ENCODE measurements at places on chromosomes 12 and 14.

DNA sequence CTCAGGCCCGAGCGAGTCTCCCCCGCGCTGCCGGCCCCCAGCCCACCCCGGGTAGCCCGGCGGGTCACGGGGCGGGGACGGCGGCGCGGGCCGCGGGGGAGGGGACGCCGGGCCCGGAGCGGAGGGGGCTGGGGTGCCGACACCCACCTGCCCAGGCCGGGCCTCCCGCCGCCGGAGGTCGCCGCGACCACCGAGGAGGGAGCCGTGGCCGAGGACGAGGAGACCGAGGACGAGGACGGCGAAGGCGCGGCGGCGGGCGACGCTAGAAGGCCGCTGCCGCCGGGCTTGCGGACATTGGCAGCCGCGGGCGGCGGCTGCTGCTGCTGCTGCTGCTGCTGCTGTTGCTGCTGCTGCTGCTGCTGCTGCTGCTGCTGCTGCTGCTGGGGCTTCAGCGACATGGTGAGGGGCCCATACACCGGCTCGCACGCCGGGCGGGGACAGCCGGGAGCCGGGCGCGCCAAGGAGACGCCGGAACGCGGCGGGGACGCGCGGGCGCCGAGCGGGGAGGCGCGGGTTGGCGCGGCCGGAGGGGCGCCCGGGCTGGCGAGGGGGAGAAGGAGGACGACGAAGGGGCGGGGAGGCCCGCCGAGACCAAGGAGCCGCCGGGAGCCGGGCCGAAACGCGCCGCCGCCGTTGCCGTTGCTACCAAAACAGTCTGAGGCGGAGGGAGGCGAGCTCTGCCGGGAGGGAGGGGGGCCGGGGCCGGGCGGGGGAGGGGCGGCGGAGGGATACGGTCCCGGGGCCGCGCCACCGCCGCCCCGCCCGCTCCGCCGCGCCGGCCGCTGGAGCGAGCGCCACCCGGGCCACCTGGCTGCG lies at the start of gene ATXN2:
Gene ATXN2 (minus strand): TSS at position 679 of the 816 bp plus-strand sequence. CDS start 281 bp downstream, at position 398.
- peak; percentile 63 for DNase-seq

- DNase-seq: no peak
Observed at GRCh38 chr12:6390084-6390799, 6.3 kb downstream of the LTBR start.

GRCh38 chr14:105148604-105149145 lies 19.9 kb downstream of the JAG2 start:
- DNase-seq: no peak

DNA sequence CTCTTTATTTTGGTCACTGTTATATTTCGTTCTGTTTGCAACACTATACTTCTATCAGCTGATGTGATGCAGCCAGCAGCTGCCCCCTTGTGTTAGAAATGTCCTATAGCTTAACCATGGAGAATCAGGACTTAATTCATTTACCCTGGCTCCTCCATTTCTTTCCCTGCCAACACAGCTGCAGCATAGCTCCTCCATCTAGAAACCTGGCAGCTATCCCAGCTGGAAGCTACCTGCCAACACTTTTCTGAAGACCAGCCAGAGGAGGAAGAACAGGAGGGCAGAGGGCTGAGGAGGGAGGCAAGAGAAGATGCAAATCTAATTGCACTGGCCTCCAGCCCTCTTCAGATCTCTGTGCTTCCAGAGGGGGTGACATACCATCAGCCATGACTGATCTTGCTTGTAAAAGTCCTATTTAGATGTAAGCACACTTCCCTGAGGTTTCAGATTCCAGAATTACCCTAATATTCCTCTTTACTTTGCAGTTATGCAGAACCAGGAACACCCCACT lies 156.8 kb upstream of the TMEM260 start:
- no peak for DNase-seq

DNA sequence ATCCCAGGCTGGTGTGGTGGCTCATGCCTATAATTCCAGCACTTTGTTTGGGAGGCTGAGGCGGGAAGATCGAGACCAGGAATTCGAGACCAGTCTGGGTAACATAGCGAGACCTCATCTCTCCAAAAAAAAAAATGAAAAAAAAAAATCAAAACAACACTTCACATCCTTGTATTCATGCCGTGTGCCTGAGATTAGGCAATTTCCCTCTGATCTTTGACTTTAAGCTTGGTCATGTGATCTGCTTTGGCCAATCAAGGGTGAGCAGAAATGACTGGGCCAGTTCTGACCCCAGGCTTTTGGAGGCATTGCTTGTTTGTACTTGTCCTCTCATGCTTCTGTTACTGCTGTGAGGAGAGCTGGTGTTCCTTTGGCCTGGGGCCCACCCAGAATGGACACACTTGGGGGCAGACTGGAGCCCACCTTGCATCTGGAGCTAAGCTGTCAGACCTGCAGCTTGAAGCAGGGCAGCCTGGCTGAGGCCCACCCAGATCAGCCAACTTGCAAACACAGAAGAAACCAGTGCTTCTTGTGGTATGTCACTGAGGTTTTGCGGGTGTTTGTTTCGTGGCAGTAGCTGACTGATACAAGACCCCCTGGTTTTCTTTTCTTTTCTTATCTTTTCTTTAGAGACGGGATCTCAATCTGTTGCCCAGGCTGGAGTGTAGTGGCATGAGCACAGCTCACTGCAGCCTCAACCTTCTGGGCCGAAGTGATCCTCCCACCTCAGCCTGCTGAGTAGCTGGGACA lies 29.7 kb upstream of the TBX3 start:
- DNase-seq: no peak

DNA sequence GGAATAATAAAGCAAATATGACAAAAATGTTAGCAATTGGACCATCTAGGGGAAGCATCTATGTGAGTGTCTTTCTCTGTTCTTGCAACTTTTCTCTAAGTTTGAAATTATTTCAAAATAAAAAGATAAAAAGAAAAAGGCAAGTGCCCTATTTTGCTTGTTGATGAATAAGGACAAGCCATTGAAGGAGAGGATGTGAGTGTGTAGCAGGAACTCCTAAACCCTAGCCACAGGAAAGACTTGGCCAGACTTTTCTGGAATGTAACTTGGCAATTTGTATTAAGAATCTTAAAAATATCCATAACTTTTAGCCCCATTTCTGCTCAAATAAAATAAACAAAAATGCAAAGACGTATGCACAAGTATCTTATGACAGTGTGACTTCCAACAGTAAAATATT lies 279.4 kb downstream of the CACNA1C start:
- no peak for DNase-seq

DNA sequence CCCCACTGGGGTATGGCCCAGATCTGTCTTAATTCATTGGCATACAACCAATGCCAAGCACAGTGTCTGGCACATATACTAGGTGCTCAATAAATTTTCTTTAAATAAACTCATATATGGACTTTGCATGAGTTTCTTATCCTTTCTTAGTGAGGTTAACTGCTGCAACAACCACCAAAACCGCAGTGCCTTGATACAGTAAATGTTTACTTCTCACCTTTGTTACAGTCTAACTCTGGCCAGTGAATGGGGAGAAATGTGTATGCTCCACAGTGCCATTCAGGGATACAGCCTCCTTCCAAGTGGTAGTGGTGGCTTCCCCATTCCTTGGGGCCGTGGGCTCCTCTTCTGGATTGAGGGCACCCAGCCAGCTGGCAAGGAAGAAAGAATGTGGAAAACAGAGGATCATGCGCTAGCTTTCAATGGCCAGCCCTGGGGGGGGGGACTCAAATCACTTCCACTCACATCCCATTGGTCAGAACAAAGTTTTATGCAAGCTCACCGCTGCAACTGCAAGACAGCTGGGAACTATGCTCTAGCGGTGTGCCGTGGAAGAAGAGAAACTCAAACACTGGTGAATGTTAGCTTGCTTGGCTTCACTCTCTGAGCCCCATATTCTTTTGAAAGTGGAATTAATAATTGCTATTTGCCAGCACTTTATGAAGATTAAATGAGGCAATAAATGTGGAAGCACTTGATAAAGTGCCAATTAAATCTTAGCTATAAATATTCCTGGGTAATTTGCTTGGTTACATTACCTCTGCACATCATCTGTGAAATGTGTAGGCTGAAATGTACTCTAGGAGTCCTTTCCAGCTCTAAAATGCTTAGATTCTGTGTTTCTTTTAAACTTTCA lies 51.0 kb upstream of the SOCS2 start:
- DNase-seq: no peak

DNA sequence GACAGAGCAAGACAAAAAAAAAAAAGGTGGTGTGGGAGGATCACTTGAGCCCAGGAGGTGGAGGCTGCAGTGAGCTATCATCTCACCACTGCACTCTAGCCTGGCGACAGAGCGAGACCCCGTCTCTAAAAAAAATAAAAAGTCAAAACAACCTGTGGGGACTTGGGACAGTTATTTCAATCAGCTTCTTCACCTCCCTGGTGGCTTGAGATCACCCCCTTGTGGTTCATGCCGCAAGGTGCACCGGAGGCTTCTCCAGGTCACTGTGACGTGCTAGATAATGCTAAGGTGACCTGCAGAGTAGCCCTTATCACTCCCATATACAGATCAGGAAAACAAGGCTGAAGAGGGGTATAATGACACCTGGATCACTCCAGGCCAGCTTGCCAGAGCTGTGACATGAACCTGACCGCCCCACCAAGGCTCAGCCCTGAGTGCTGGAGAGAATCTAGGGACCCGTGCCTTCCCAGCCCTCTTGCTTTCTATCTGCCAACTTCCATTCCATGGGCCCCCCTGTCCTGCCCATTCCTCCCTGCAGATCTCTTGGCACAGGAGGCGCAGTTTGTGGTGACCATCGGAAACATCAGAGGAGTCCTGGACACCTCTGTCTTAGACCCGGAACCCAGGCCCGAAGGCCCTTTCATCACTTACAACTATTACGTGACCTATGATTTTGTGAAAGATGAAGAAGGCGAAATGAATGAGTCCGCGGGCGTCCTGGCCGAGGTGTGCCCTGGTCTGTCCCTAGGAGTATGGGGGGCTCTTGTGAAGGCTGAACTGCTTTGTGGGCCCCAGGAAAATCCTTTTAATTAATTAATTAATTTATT lies 8.1 kb downstream of the LRRC43 start:
- peak; percentile 63 for DNase-seq

DNA sequence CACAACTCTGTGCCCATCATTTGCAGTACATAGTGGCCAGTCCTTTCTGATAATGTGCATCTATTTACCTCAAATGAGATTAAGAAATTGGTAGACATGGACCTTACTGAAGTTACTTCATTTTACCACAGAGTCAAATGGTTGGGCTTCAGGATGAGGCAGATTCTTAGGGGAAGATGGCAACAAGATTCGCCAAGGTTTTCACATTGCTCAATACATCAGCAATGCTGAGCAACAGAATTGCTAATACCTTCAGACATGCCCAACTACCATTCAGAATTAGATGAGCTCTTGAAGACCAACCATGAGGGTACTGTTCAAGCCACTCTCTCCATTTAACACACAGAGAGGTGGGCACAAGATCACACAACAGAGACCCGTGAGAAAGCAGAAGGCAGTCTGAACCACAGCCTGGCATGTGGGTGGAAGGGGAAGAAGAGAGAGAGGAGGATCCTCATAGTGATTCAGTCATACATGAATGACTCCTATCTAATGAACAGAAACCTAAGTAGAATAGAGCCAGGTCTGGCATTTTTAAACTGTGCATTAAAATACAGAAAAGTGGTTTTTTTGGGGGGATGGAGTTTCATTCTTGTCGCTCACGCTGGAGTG lies 28.5 kb downstream of the CPM start:
- DNase-seq: no peak

GRCh38 chr14:67673451-67673850 lies 981 bp downstream of the VTI1B start:
- no peak for DNase-seq

DNA sequence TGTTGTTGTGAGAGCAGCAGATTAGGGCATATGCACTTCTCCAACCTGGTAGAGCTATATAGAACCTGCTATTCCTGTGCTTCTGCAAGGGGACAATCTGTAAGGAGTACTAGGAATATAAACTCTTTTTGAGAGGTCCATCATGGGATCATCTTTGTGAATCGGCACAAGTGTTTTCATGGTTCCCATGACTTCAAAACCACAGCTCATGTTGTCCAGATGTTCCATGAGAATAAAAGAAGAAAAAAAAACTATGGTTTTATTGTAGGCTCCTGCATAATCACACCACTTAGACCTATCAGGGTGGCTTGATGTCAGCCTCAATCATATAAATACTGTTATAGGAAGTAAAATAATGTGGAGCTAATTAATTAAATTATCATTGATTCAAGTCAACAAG lies 311.4 kb upstream of the ATP2B1 start:
- DNase-seq: no peak

GRCh38 chr12:101325590-101325989 lies 45.7 kb downstream of the UTP20 start:
- DNase-seq: no peak

GRCh38 chr12:21546716-21547115 lies 20.6 kb downstream of the SPX start:
- no peak for DNase-seq

GRCh38 chr12:50708631-50709030 lies 55.3 kb upstream of the ATF1 start:
- no peak for DNase-seq

DNA sequence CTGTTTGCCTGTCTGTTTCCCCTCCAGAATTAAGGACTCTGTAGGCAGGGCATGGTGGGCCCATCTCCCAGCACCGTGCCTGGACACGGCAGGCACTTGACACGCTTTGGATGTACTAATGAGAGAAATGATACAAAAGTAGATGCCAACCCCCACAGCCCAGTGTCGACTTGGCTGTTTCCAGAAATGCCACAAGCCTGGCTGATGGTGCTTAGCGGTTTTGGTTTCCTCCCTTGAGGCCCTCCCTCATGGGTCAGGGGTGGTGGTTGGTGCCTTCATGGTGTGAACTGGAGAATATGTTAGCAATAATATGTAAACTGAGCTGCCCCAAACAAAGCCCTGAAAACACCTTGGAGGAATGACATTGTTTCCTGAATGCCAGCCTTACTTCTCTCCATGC lies 55.5 kb upstream of the ESRRB start:
- no peak for DNase-seq

DNA sequence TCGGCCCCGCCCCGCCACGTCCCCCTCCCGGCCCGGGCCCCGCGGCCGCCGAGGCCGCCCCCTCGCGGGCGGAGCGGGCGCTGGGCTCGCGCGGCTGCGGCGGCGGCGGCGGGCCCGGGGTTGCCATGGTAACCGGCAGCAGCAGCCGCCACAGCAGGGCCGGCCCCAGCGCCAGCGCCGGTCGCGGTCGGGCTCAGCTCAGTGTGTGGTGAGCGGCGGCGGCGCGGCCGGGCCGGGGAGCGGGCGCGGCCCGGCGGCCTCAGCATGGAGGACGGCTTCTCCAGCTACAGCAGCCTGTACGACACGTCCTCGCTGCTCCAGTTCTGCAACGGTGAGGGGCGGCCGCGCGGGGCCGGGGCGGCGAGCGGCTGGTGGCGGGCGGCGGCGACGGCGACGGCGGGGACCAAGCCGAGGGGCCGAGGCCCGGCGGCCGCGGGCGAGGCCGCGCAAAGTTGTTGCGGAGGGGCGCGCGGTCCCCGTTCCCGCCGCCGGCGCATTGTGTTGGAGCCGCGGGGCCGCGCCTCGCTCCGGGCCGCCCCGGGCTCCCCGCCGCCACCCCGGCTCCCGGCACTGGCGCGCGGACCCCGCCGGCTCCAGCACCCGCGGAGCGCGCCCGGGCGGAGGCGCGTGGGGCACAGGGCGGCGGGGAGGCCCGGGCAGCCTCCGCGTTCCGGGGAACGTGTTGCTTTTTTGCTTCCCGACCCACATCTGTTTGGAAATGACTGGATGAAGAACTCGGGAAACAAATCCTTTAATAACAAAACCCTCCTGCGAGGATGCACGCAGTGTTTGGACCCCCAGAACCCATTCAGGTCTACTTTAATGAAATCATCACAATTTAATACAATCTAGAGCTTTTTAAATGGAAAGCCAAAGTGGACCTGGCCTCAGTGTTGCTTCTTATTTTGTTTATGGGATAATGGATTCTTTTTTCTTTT lies at the start of gene EML1:
Gene EML1 (plus strand): TSS at position 201 of the 938 bp plus-strand sequence. CDS start 64 bp downstream, at position 265.
- peak; percentile 56 for DNase-seq

- no peak for DNase-seq
Observed at GRCh38 chr14:93549595-93549994, 118.9 kb downstream of the UNC79 start.

All from activated gamma-delta T cell treated with Interleukin-2 at 50 U/mL for 16 hours (primary cell).